ENCODE measurements at places on chromosomes 13 and 19. TPM values are rescaled to one million over a fixed set of nuclear protein-coding genes. Genes with fewer than 3 reads are reported as not detected.

GRCh38 chr13:72820156-72820897, 38.4 kb downstream of the PIBF1 start:
- DNase-seq: peak; percentile 15

- no peak for DNase-seq
These were observed 365.3 kb upstream of the ZNF507 start for GRCh38 chr19:31979949-31980670.

- peak; percentile 67 for DNase-seq
These were observed 349.0 kb downstream of the EFNB2 start for GRCh38 chr13:106186366-106187030.

GRCh38 chr13:108427355-108427754, 157.8 kb downstream of the TNFSF13B start:
- no peak for DNase-seq

S1PR5 gene
- 7.9 TPM for total RNA-seq

TMEM255B gene
- total RNA-seq: 2.3 TPM

Measured in A172 (cell line).